Activated B cell treated with CpG ODN at 0.5 μM for 24 hours (primary cell): ENCODE measurements at places on chromosomes 2 and 18. TPM values are rescaled to one million over a fixed set of nuclear protein-coding genes. Genes with fewer than 3 reads are reported as not detected.

- DNase-seq, result no peak
These were observed 66.4 kb downstream of the COA5 start for GRCh38 chr2:98541906-98542305.

- no peak for DNase-seq
These were observed 41.9 kb upstream of the TGIF1 start for GRCh38 chr18:3408107-3408506.

- DNase-seq, result no peak
These were observed 83.4 kb downstream of the TPGS2 start for GRCh38 chr18:36745219-36745975.

GRCh38 chr2:9809448-9810088 is 33.7 kb upstream of the TAF1B start:
- no peak for DNase-seq

- DNase-seq, result no peak
These were observed 51.0 kb downstream of the AQP12A start for GRCh38 chr2:240742602-240743095.

GRCh38 chr2:170492010-170492409 is 223.1 kb upstream of the SP5 start:
- no peak for DNase-seq

- DNase-seq, result no peak
These were observed 560.6 kb downstream of the SLC4A3 start for GRCh38 chr2:220188031-220188430.

DNA sequence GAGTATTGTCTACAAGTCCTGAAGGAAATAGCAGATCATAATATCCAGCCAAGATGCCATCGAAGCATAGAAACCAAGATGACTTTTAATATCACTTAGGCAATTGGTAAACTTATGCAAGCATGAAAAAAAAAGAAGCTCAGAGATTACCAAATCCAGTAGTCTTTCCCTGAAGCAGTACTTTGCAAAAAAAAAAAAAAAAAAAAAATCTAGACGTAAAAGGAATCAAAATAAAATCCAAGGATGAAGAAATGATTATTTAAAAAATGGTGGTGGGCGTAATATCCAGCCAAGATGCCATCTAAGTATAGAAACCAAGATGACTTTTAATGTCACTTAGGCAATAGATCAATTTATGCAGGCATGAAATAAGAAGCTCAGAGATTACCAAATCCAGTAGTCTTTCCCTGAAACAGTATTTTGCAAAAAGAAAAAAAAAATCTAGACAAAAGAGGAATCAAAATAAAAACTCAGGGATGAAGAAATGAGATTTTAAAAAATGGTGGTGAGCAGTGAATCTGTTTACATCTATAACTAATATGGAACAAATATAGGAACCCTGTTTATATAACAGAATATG is 108.8 kb downstream of the GYPC start:
- DNase-seq, result no peak

DNA sequence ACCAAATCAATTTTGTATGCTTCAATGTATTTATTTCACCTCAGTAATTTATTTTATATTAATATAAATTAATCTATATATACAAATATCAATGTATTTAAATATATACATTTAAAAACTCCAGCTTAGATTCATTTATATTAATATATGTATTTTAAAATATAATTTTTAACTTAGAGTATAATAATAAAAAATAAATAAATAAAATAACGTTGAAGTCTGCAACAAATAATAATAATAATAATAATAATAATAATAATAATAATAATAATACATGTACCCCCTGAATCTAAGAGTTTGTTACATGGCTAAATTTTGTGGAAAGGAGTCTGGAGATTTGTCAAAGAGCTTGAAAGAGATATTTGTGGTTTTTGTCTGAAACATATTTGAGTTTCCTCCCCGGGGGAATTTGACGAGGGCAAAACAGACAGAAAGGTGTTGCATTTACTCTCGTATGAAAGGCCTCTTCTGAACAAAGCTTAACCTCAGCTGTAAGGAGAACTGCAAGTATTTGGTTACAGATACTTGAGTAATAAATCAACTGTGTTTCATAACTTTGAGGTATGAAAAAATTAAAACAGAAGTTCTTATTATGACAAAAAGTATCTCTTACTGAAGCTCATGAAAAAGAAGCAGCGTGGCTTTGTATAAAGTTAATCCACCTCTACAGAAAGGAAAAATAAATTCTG is 93.4 kb downstream of the CDH19 start:
- no peak for DNase-seq

DNA sequence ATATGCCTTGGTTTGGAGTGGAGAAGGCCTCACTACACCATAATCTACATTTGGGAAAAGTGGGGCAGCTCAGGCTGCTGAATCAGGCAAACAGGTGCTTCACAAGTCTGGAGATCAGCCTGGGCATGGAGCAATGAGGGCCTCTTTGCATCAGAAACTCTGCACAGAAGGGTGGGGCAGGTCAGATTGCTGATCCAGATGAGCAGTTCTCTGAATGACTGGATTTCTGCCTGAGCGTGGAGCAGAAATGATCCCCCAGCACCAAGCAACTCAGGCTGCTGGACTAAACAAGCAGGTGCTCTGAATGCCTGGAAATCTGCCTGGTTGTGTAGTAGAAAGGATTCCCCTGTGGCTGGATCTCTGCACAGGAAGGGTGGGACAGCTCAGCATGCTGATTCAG is 605.3 kb upstream of the ZNF804A start:
- DNase-seq, result no peak

DNA sequence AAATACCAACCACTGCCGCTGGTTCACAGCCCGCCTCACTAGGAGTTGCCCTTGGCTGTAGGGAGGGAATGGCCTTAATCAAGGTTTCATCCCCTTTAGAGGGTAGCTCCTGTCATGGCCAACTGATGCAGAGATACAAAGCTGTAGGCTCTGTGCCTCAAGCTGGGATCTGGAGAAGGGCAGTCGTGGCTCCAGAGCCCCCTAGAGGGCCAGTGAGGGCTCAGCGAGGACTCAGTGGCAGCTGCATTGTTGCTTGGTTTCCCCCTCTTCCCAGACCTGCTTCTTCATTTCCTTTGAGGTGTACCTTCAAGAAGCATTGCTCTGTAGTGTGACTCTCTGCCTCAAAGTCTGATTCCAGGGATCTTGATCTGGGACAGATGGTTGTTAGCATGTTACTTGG is 302.1 kb downstream of the LPIN1 start:
- no peak for DNase-seq

Gene SERPINB13
- not detected in 2 replicates for total RNA-seq

GRCh38 chr2:37987098-37987775 is 62.1 kb downstream of the RMDN2 start:
- DNase-seq, result no peak

- no peak for DNase-seq
These were observed 311.6 kb downstream of the IRS1 start for GRCh38 chr2:226488034-226488433.

GRCh38 chr2:202237787-202238233 is 587 bp downstream of the SUMO1 start:
- DNase-seq, result no peak

Gene GAL3ST2
- 0.15 TPM in 1 of 2 replicates, not detected in the other for total RNA-seq

GRCh38 chr2:207885010-207885409 is 115.3 kb upstream of the FZD5 start:
- no peak for DNase-seq

- DNase-seq, result no peak
These were observed 232.6 kb upstream of the LYPD1 start for GRCh38 chr2:132902626-132903025.

Gene ICA1L
- total RNA-seq, result 7.3 and 10.2 TPM in 2 replicates

Gene PAX3
- not detected in 2 replicates for total RNA-seq

Gene DNAJC5G
- not detected in 2 replicates for total RNA-seq

GRCh38 chr2:62660087-62660486 is 45.4 kb upstream of the EHBP1 start:
- no peak for DNase-seq

Gene SEPTIN10
- 0.35 and 0.69 TPM in 2 replicates for total RNA-seq

DNA sequence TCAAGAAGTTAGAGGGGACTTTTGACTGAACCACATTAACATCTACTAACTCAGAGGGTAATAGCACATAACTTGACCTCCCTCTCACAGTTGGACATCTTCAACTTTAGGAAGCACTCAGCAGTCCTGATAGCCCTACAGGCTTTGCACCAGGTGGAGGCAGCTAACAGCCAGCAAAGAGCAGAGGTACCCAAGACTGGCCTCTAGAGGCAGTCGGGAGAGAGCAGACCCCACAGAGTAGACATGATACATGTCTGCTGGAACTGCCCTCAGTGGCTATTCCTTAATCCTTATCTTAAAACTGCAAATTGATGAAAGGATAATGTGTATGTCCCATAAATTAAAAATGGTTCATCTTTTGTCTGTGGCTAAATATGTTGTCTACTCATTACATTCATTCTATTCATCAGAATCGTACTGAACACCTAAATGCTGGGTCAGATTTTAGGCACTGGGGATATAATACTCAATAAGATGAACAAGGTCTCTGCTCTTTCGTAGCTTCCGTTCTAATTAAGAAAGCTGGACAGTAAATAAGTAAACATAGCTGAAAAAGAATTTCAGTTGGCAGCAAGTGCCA is 49.8 kb downstream of the CAB39 start:
- no peak for DNase-seq

Gene CYP27C1
- not detected in 2 replicates for total RNA-seq

Gene ACTG2
- total RNA-seq, result not detected in 2 replicates

DNA sequence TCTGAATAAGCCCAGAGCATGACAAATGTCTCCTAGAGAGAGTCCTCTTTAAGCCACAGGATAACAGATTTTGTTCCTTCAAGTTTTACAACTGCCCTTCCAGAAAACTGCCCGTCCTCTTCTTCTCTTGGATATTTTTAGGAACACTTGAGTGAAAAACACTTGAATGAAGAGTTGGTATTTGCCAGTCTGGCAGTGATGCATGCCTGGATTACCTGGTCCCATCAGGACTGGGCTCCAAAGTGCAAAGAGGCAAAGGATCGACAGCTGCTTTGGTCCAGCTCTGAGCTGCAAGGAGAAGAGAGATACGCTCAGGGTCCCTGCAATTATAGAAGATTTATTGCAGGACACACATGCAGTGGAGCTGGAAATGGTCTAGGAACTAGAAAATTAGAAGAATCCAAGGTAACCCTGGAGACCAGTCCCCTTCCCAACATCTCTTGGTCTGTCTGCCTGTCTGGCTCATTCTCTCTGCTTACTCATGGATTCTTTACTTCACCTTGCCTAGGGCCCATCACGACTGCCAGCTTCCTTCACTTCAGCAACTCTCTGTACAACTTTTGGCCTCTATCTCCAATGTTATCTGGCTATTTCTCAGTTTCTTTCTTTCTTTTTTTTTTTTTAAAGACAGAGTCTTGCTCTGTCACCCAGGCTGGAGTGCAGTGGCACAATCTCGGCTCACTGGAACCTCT is 112.1 kb upstream of the SIX2 start:
- no peak for DNase-seq

DNA sequence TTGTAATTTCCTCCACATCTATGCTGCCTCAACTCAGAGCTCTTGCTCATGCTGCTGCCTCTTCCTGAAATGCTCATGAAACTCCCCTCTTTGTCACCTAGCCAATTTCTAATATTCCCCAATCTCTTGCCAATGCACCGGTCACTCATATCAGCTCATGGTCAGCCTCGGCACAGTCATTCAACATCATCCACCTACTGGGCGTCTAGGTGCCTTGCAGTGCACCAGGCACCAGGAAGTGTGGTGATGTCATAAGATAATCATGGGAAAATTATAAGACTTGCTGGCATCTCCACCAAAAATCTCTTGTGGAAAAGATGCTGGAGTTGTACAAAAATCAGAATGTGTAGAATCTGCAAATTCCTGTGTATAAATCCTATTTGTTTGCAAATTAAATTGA is 52.6 kb upstream of the RAB27B start:
- DNase-seq, result no peak
